A549 treated with dexamethasone at 1 μM for 4 hours (cell line): ENCODE measurements at places on chromosomes 11 and 22. TPM values are rescaled to one million over a fixed set of nuclear protein-coding genes. Genes with fewer than 3 reads are reported as not detected.

The SPDYC gene
- not detected in 5 replicates for total RNA-seq

The RAG1 gene
- 0.01 to 0.53 TPM (median 0.40 TPM) in 5 replicates for total RNA-seq

The PNPLA3 gene
- total RNA-seq, result 0.59 to 1.1 TPM (median 0.81 TPM) in 5 replicates

The FOLH1 gene
- total RNA-seq, result not detected in 5 replicates

The GALNT18 gene
- total RNA-seq, result 29.1 to 34.2 TPM (median 31.1 TPM) in 5 replicates

The KCTD14 gene
- total RNA-seq, result 1.6 to 1.9 TPM (median 1.6 TPM) in 5 replicates

The TCN1 gene
- 0.13 to 0.46 TPM (median 0.20 TPM) in 5 replicates for total RNA-seq

The MAP6 gene
- 1.4 to 2.3 TPM (median 1.7 TPM) in 5 replicates for total RNA-seq

The OR5B21 gene
- total RNA-seq, result not detected in 5 replicates

The OR6T1 gene
- not detected in 5 replicates for total RNA-seq

The BRD1 gene
- 11.4 to 16.7 TPM (median 15.3 TPM) in 5 replicates for total RNA-seq

The SLC37A2 gene
- 0.06 to 0.21 TPM (median 0.08 TPM) in 5 replicates for total RNA-seq

The UPK3A gene
- total RNA-seq, result not detected in 5 replicates

The VEGFB gene
- total RNA-seq, result 37.8 to 48.7 TPM (median 47.0 TPM) in 5 replicates

The HIKESHI gene
- total RNA-seq, result 34.1 to 37.0 TPM (median 35.3 TPM) in 5 replicates

The KCNJ4 gene
- 0.72 to 1.2 TPM (median 0.81 TPM) in 5 replicates for total RNA-seq

The KRTAP5-1 gene
- total RNA-seq, result not detected in 5 replicates

The CSNK2A3 gene
- total RNA-seq, result 1.9 to 3.6 TPM (median 2.5 TPM) in 5 replicates

The PGA3 gene
- total RNA-seq, result not detected in 5 replicates

The CDC42EP2 gene
- 16.1 to 22.5 TPM (median 19.6 TPM) in 5 replicates for total RNA-seq

The TNRC6B gene
- 3.6 to 7.3 TPM (median 6.3 TPM) in 5 replicates for total RNA-seq

The TBX10 gene
- not detected in 5 replicates for total RNA-seq

The PEX16 gene
- 16.7 to 18.6 TPM (median 17.5 TPM) in 5 replicates for total RNA-seq

The CHRNA10 gene
- 0.73 to 1.4 TPM (median 0.98 TPM) in 5 replicates for total RNA-seq

The CENATAC gene
- total RNA-seq, result 8.2 to 16.4 TPM (median 12.3 TPM) in 5 replicates

The MS4A12 gene
- total RNA-seq, result not detected in 5 replicates

The SCO2 gene
- total RNA-seq, result 3.4 to 7.5 TPM (median 4.4 TPM) in 5 replicates

The CNIH2 gene
- total RNA-seq, result 1.3 to 2.9 TPM (median 2.5 TPM) in 5 replicates

The P2RY2 gene
- 7.7 to 14.2 TPM (median 11.5 TPM) in 5 replicates for total RNA-seq

The ARHGAP8 gene
- 1.1 to 2.6 TPM (median 1.9 TPM) in 5 replicates for total RNA-seq

The GAS2 gene
- total RNA-seq, result 0.67 to 1.1 TPM (median 0.86 TPM) in 5 replicates

The HEPN1 gene
- not detected in 5 replicates for total RNA-seq

The SERPING1 gene
- 0.41 to 1.2 TPM (median 0.95 TPM) in 5 replicates for total RNA-seq

The RBMXL2 gene
- not detected in 5 replicates for total RNA-seq

The KCNJ11 gene
- total RNA-seq, result 6.1 to 8.7 TPM (median 8.1 TPM) in 5 replicates

The GSTT2B gene
- 0.16 to 0.35 TPM (median 0.26 TPM) in 5 replicates for total RNA-seq

The SYCE3 gene
- 0.40 to 0.91 TPM (median 0.47 TPM) in 3 of 5 replicates, not detected in the others for total RNA-seq

The PRMT3 gene
- total RNA-seq, result 29.8 to 35.7 TPM (median 32.1 TPM) in 5 replicates

The CYTH4 gene
- total RNA-seq, result 0.63 to 1.2 TPM (median 0.90 TPM) in 5 replicates

The FOLR2 gene
- total RNA-seq, result not detected in 5 replicates

The KRTAP5-11 gene
- total RNA-seq, result not detected in 5 replicates

The LAYN gene
- total RNA-seq, result 3.5 to 4.6 TPM (median 3.6 TPM) in 5 replicates

The CUL5 gene
- total RNA-seq, result 7.1 to 13.2 TPM (median 11.0 TPM) in 5 replicates

The LIPT2 gene
- total RNA-seq, result 1.7 to 2.3 TPM (median 2.1 TPM) in 5 replicates

The FADS2 gene
- 329 to 455 TPM (median 388 TPM) in 5 replicates for total RNA-seq

The FAM180B gene
- 0.08 to 0.09 TPM in 2 of 5 replicates, not detected in the others for total RNA-seq

The CCDC34 gene
- total RNA-seq, result 26.7 to 31.6 TPM (median 27.9 TPM) in 5 replicates

The OR52I1 gene
- total RNA-seq, result not detected in 5 replicates

The PTGDR2 gene
- 0.05 to 0.14 TPM (median 0.10 TPM) in 5 replicates for total RNA-seq

The XBP1 gene
- total RNA-seq, result 46.1 to 57.6 TPM (median 54.7 TPM) in 5 replicates

The GGTLC2 gene
- total RNA-seq, result not detected in 5 replicates

The FZD4 gene
- total RNA-seq, result 1.1 to 1.8 TPM (median 1.4 TPM) in 5 replicates

The PRR5 gene
- total RNA-seq, result 8.0 to 14.1 TPM (median 12.9 TPM) in 5 replicates

The VSIG10L2 gene
- total RNA-seq, result not detected in 5 replicates

The ENTHD1 gene
- total RNA-seq, result not detected in 5 replicates

The MN1 gene
- 2.9 to 4.4 TPM (median 3.8 TPM) in 5 replicates for total RNA-seq

The UEVLD gene
- total RNA-seq, result 16.6 to 24.4 TPM (median 21.5 TPM) in 5 replicates

The RIMBP3B gene
- total RNA-seq, result 0.24 to 0.45 TPM (median 0.37 TPM) in 5 replicates
